ENCODE measurements at places on chromosomes 12 and 14. TPM values are rescaled to one million over a fixed set of nuclear protein-coding genes. Genes with fewer than 3 reads are reported as not detected.

The FAM222A gene
- total RNA-seq: 11.2 TPM

The CDKN3 gene
- 3.4 TPM for total RNA-seq

The CNTN1 gene
- 0.44 TPM for total RNA-seq

GRCh38 chr12:117468016-117468415 is 106.6 kb upstream of the NOS1 start:
- DNase-seq: no peak

- DNase-seq: no peak
Measured at GRCh38 chr14:34256223-34256622, 205.8 kb downstream of the SPTSSA start.

Data from heart left ventricle (tissue), 16 donors.